ENCODE measurements at places on chromosomes 5 and 9. TPM values are rescaled to one million over a fixed set of nuclear protein-coding genes. Genes with fewer than 3 reads are reported as not detected.

Gene CYLC2
- total RNA-seq: not detected

Gene MAMDC4
- total RNA-seq: 13.0 TPM

Gene PCDHB3
- not detected for total RNA-seq

Gene PGM5
- not detected for total RNA-seq

Gene PDLIM4
- total RNA-seq: not detected

Gene TMEFF1
- 0.24 TPM for total RNA-seq

Gene HIGD2A
- 112 TPM for total RNA-seq

DNA sequence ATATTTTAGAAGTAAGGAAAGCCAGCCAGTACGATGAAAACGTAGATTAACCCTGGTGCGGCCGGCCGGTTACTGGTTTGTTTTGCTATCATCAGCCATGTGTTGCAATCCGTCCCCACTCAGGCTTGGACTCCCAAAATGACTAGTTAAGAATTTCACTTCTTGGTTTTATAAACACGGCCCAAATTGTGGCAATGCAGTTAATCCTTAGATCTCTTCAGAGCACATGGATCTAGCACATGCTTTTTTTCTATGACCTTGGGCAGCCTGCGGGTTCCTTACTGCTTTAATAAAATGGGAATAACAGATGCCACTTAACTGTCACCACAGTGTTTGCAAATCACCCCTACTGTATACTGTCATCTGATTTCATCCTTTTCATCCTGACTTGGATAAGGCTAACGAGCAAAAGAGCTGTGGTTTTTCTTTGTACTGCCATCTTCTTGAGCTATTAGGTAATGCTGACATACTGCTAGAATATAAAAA, 1.5 kb downstream of the NDFIP1 start:
- peak; percentile 51 for DNase-seq

DNA sequence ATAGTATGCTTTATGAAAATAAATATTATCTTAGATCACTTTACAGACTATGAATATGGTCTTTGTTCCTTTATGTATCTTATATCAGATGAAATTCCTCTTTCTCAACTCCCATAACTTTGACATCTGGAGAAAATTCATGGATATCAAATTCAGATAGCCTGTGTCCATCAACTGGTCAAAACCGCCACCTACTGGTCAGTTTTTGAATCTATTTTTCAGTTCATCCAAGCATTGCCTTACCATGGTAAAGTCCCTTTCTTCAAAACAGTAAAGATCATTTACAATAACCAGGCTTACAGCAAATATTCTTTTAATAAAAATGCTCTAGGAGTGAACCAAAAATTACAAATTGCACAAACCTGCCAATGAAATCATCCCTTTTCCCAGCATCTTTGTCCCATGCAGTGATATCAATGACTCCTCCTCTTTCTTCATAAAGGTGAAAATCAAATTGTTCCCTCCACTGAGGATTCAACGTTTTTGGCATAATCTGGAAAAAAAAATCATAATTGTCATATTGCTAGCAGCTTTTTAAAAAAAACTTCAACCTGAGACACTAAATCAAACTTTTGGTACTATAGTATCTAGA, 290.5 kb downstream of the SLF1 start:
- no peak for DNase-seq

- no peak for DNase-seq
These were observed 52.2 kb upstream of the TUT7 start for GRCh38 chr9:86406366-86406765.

DNA sequence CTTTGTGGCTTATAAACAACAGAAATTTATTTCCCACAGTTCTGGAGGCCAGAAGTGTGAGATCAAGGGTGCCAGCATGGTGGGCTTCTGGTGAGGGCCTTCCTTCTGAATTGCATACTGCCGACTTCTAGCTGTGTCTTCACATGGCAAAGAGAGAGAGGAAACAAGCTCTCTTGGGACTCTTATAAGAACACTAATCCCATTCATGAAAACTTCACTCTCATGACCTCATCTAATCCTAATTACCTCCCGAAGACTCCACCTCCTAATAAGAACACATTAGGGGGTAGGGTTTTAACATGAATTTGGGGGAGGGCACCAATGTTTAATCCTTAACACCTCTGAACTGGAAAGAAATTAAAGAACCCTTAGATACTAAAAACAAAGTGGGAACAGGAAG, 75.9 kb upstream of the MINAR2 start:
- no peak for DNase-seq

DNA sequence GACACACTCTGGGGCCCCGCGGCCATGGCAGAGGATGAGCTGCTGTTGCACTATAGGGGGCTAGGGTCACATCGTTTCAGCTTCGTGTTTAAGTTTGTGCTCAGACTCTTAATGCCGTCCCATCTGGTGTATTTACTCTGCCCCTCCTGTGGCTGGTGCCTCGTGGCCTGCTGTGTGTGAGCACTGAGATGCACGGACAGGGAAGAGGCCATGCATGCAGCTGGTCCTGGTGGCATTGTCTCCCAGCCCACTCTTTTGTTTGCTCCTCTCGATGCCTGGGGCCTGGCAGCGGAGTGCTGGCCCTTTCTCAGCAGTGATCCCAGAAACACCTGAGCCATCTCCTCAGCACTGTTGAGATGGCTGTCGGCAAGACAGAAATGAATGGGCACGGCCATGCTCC, 30.0 kb upstream of the PHF2 start:
- DNase-seq: no peak

- no peak for DNase-seq
These were observed 9.2 kb upstream of the ISL1 start for GRCh38 chr5:51373880-51374523.

DNA sequence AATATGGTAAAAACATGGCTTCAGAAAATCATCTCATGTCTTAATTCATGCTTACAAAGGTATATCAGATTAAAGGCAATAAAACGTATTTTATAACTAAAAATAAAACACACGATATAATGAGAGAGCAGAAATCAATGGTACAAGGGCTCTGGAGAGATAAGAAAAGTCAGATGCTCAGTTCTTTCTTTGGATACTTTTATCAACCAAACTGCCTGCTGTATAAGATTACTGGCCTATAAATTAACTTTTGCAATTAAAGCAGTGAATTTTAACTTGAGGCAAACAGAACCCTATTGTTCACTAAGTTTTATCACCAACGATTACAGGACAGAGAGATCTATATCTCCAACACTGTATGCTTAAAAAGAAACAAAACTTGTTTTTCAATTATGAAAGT, 42.1 kb upstream of the HNRNPA0 start:
- no peak for DNase-seq

DNA sequence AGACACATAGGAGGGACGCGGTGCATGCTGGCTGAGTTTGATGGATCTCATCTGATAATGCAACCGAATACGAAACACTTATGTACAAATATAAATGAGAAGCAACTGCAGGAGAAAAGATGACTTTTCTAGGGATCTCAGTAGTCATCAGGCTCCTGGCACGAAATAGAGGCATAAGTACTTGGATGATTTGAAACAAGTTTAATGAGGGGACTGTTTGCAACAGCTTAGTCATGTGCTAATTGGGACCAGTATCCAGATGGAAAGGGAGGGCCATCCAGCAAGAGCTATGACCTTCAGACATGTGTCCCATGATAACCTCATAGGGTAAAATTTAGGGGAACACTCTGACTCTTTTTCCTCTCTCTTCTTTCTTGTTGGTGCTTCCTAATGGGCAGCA, 123.0 kb downstream of the EGFLAM start:
- no peak for DNase-seq

DNA sequence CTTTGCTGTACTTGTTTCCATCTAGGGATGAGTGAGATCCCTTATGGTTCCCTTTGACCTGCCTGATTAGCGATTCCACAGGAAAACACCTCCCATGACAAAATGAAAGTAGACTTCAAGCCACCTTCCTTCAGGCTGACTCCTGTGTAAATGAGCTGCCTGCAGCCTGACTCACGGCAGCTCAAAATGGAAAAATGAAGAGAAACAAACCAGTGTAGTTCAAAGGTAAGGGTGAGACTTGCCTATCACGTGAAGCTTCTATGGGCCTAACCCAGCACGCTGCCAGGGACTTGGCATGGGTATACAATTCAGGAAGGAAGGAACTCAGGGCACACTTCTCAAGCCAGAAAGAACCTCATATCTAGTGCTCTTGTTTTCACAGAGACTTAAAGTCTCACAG, 110.1 kb upstream of the LRRTM2 start:
- DNase-seq: no peak

- DNase-seq: peak; percentile 53
These were observed 69.4 kb downstream of the IQGAP2 start for GRCh38 chr5:76472335-76473008.

All from activated CD4-positive, alpha-beta memory T cell treated with anti-CD3 and anti-CD28 coated beads for 36 hours (primary cell).